ENCODE measurements at places on chromosomes 1 and 21.

DNA sequence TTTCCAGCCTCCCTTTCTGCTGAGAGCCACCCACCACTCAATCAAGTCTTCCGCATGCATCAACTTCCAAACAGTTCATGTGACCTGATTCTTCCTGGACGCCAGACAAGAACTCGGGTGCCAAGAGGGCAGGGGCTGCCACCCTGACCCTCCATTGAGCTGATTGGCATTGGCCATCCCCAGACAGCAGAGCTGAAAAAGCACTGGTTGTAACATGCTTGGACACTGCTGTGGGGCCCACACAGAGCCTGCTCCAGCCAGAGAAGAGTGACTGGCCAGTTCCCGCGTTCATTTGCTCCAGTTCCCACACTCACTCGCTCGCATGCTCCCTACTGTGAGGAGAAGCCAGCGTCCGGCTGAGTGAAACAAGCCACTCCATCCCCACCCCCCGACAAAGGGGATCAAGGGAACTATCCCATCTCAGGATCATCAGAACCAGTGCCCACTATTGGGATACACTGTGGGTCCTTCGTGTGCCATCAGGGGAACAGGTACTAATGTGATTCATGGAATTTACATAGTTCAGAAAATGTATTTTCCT, 420.3 kb downstream of the NPHP4 start:
- no peak for DNase-seq

DNA sequence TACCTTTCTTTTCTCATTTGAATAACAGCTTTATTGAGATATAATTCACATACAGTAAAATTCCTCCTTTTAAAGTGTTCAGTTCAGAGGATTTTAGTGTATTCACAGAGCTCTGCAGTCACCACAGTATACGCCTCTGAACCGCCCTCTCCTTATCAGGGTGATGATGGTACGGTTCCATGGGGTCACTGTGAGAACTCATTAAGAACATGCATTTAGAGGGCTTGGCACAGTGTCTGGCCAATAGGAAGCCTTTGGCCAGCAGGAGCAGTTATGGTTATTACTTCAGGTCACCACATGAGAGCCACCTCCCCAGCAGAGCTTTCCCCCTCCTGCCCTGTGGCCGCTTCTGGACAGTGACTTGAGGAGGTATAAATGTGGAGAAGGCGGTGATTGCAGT, 27.3 kb downstream of the KCNQ4 start:
- no peak for DNase-seq

DNA sequence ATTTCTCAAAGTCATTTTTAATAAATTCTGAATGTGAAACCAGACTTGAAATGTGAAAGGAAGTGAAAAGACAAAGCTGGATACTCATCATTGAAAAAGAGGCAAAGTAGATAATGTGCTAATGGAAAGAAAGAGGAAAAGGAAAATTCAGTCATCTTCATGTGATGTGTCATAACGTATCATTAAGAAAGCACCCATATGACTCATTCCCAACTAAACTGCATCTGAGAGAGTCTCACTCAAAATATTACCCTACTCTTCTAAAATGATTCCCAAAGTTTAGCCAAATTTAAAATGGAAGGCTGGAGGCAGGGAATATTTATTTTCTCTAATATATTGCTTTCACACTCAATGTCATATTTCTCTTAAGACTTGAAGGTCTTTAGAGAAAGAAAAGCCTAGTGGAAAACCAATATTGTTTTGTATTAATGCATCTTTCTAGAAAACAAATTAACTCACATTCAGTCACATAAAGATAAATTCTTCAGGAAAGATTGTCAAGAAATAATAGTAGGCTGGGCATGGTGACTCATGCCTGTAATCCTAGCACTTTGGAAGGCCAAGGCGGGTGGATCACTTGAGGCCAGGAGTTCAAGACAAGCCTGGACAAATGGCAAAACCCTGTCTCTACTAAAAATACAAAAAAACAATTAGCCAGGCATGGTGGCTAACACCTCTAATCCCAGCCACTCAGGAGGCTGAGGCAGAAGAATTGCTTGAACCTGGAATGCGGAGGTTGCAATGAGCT, 129.9 kb downstream of the SLC30A10 start:
- no peak for DNase-seq

GRCh38 chr1:163709636-163710035, 387.9 kb downstream of the NUF2 start:
- no peak for DNase-seq

- DNase-seq, result no peak
Measured at GRCh38 chr21:46243325-46243724, 14.8 kb upstream of the LSS start.

GRCh38 chr21:42739061-42739931, 85.9 kb downstream of the PDE9A start:
- DNase-seq, result no peak

GRCh38 chr1:21663248-21663950, 5.8 kb downstream of the RAP1GAP start:
- no peak for DNase-seq

DNA sequence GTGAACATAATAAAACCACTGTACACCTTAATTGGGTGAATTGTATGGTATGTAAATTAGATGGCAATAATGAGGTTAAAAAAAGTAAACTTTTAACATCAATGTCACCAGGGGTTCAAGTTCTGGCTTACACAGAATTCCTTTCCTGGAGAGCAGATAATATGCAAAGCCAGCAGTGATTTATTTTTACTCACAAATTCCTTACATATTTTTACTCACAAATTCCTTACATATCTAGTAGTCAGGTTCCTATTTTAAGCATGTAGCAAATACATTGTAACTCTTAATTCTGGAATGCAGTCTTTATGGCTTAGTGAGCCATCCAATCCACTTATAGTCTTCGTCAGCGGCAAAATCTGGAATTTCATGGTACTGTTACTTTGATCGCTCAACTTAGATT, 1.3 kb upstream of the UBE4B start:
- DNase-seq, result no peak

- DNase-seq, result no peak
Measured at GRCh38 chr1:115476616-115477015, 138.6 kb upstream of the NGF start.

- no peak for DNase-seq
Measured at GRCh38 chr1:210814382-210815123, 319.4 kb downstream of the KCNH1 start.
